Sigmoid colon (tissue), 7 donors: ENCODE measurements at places on chromosomes 4 and X. TPM values are rescaled to one million over a fixed set of nuclear protein-coding genes. Genes with fewer than 3 reads are reported as not detected.

DDX53 gene
- not detected for polyA plus RNA-seq

RASSF6 gene
- 20.4 TPM for polyA plus RNA-seq

CLDN24 gene
- not detected for polyA plus RNA-seq

TCEAL6 gene
- not detected for polyA plus RNA-seq

SCARB2 gene
- 29.4 TPM for polyA plus RNA-seq

SOD3 gene
- polyA plus RNA-seq = 9.6 TPM

ENPEP gene
- 0.73 TPM for polyA plus RNA-seq
